ENCODE measurements at places on chromosomes 16 and 17.

DNA sequence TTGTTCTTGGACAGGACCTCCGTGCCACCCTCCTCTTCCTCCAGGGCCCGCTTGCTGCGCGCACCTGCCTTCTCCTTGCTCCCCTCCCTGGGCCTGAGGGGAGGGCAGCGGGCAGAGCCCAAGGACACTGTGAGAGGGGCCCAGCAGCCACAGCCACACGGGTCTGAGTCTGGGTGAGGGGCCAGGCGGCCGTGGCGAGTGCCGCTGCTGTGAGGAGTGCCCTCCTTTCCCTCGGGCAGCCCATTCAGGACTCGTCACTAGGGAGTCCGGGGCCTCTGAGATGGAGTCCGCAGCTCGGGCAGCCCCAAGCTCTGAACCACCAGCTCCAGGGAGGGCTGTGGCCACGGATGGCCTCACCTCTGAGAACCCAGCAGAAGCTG is 5.6 kb downstream of the DUS1L start:
- DNase-seq: no peak

GRCh38 chr17:29165261-29165660 is 14.9 kb downstream of the MYO18A start:
- no peak for DNase-seq

DNA sequence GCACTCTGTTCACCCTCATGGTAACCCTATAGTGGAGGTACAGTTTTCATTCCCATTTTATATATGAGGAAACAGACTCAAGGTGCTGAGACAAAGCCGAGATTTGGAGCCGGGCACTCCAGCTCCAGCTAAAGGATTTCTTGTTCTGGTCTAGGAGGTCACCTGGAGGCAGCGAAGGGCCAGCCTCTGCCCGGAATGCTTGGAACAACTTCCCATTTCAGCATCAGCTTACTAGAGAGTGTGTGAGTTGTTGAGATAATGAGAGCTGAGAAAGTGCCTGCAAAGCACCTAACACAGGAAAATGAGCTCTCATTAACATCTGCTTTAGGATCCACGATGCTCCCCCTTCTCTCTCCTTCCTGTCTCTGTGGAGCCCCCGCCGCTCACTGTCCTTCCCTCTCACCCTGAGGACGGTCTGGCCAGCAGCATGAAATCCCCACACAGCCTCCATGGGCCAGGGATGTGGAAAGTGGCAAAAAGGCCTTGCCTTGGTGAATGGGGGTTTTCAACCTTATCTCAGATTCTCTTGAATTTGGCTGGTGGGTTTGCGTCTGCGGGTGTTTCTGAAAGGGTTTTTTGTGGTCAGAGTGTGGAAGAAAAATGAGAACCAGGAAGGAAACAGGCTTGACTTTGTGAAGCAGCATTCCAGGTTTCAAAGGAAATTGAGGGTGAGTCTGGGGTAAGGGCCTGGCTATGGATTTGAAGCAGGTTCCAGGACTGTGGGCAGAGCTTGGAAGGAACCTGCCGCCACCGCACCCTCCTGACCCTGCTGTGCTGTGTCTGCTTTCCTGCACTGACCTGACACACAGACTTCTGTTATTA is 178.7 kb downstream of the FOXL1 start:
- DNase-seq: no peak

GRCh38 chr16:66300501-66300900 is 66.0 kb upstream of the CDH5 start:
- DNase-seq: no peak

- DNase-seq: no peak
These were observed 981 bp downstream of the KCNH4 start for GRCh38 chr17:42179911-42180410.

- DNase-seq: peak; percentile 89
These were observed 13.8 kb downstream of the CTRL start for GRCh38 chr16:67917852-67918236.

DNA sequence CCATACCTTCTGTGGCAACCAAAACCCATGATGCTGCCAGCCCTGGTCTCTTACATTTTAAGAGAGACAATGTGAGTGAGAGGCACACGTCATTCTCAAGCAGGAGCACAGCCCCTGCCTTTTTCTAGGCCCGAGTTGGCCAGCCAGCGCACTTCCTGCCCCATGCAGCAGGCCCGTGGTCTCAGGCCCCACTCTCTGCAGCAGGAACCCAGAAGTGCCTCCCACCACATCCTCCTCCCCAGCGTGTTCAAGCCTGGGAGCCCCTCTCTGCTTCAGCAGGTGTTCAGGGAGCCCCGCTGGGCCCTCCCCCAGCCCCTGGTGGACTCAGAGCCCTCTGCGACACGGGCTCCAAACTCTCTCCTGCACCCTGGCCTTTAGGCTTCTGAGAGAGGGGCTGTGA is 30.5 kb downstream of the ITGAE start:
- no peak for DNase-seq

GRCh38 chr16:66551348-66551759 is 1.0 kb upstream of the CKLF start:
- peak; percentile 87 for DNase-seq

DNA sequence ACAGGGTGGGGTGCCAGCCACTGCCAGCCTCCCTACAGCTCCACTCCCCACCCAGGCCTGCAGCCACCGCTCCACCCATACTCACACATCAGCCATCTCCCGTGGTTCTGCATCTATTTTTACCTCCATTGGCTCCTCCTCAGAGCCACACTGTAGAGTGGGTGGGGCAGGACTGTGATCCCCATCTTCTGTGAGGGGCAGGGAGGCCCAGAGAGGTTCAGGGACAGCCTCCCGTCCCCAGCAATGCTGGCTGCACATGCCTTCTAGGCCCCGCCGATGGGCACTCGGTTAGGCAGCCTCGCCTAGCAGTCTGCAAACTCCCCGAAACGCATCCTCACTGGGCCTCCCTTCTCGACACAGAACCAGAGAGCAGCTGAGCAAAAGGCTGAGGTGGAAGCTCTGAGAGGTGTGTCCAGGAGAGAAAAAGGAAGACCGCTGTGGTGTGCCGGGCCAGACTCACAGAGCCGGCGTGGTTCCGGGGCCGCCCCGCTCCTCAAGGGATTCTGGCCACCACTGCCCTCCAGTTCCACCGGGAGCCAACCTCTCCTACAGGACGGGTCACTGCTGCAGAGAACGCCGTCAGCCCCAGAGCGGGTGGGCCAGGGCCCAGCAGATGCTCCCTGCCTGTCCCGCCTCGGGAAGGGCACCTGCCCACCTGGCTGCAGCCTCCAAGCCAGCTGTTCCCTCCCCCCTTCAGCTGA is 71.9 kb downstream of the ABR start:
- DNase-seq: no peak

DNA sequence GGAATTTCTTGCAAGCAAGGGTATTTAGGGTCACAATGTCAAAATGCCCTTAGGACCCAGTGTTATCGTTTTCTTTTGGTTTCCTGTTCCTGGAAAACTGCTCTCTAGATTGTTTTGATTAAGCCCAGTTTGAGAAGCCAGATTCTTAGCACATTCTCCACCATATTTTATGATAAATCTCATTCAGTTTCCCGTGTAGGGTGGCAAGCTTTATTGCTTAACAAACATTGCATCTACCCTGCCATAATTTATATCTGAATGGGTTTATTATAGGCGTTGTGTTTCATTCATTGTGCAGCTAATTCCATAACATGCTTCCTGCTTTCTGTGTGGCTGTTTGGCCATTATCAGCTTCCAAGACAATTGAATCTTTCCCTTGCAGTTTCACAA is 389.1 kb upstream of the DYNLRB2 start:
- DNase-seq: no peak

Data from activated CD4-positive, alpha-beta T cell treated with anti-CD3 and anti-CD28 coated beads, Interleukin-10, Interleukin-2, amounts not matched to agents 100 ng/mL and 50 ng/mL, durations not matched to agents 16 hours and 8 hours (primary cell).